Psoas muscle (tissue), 8 donors: ENCODE measurements at places on chromosomes 16 and 17. TPM values are rescaled to one million over a fixed set of nuclear protein-coding genes. Genes with fewer than 3 reads are reported as not detected.

- no peaks in the 10 kb centered on the region for H3K27me3 ChIP-seq
- peak; percentile 55 for DNase-seq
- H3K36me3 ChIP-seq, result peaks cover 3% of the 10 kb centered on the region
- no peak overlapping the region for H3K4me3 ChIP-seq
- H3K4me1 ChIP-seq, result peaks cover 41% of the 10 kb centered on the region
Observed at GRCh38 chr17:2704031-2704889, 7.3 kb downstream of the CLUH start.

B9D1 gene
- 6.3 TPM for total RNA-seq

CFAP97D1 gene
- not detected for total RNA-seq

- no peak overlapping the region for H3K27ac ChIP-seq
- no peak overlapping the region for H3K4me3 ChIP-seq
- peaks cover 37% of the 10 kb centered on the region for H3K4me1 ChIP-seq
Observed at GRCh38 chr17:82863383-82863940, 23.6 kb upstream of the ZNF750 start.

EXOC3L1 gene
- 0.91 TPM for total RNA-seq

GRCh38 chr17:5560361-5560988 is 23.8 kb downstream of the NLRP1 start:
- peaks cover 7% of the 10 kb centered on the region for H3K36me3 ChIP-seq
- H3K4me3 ChIP-seq, result no peak overlapping the region
- H3K4me1 ChIP-seq, result no peaks in the 10 kb centered on the region
- H3K27ac ChIP-seq, result no peak overlapping the region
- no peak for DNase-seq

TMC7 gene
- 0.60 TPM for total RNA-seq

- peaks cover 38% of the 10 kb centered on the region for H3K4me1 ChIP-seq
- no peak overlapping the region for H3K4me3 ChIP-seq
- no peaks in the 10 kb centered on the region for H3K27me3 ChIP-seq
- no peak for DNase-seq
- no peaks in the 10 kb centered on the region for H3K36me3 ChIP-seq
Observed at GRCh38 chr17:57518587-57519581, 226.2 kb downstream of the CCDC182 start.

DNA sequence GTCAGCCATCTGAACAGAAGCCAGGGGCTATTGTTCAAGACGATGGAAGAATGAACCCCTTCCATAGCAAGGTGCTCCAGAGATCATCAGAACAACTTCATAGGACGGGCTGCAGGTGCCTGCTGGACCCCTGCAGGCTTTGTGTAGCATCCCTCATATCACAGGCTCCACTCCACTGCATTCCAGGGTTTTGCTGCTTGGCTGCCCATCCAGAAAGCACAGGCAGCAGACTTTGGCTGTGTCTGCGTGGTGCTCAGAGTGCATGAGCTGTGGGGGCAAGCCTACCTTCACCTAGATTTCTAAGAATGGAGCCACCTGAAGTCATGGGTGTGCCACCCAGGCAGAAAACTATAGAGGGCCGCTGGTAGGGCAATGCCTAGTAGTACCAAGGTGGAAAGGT is 93.9 kb upstream of the NLRP1 start:
- no peak overlapping the region for H3K4me3 ChIP-seq
- DNase-seq, result no peak
- no peaks in the 10 kb centered on the region for H3K4me1 ChIP-seq

NTHL1 gene
- total RNA-seq, result 5.9 TPM

DNA sequence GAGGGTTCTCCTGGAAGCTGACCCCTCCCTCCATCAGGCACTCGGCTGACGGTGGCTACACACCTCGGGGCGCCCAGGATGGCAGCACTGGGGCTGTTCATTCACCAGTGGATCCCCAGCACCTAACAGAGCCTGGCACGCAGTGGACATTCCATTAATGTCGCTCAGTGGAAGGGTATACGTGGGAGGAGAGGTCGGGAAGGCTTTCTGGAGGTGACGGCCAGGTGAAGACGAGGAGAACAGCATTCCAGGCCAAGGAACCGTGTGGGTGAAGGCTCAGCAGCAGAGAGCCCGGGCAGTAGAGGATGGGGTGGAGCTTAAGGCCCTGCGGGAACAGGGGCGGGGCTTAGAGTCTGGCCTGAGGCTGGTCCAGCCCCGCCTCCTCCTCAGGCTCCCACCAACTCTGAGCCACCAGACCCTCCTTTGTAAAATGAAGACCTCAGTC is 2.5 kb upstream of the HS3ST6 start:
- no peaks in the 10 kb centered on the region for H3K36me3 ChIP-seq
- H3K27ac ChIP-seq, result no peak overlapping the region
- no peak overlapping the region for H3K4me3 ChIP-seq
- no peaks in the 10 kb centered on the region for H3K4me1 ChIP-seq

DNA sequence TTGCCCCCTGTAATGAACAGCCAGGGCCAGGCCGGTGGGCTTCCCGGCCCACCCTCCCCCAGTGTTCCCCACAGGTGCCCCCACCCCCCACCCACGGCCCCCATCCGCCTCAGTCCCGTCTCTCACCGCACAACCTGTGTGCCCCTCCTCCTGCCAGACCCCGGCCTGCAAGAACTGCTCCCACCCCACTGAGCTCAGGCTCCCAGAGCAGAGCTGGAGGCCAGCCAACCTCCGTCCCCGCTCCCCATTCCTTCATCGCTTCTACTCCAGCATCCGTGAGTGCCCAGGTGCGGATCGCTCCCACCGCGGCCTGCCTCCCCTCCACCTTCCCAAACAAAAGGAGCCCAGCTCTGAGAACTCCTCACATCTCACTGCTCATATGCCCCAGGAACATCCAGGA is 4.2 kb downstream of the MVD start:
- H3K4me1 ChIP-seq, result peaks cover 6% of the 10 kb centered on the region
- no peak for DNase-seq
- H3K27me3 ChIP-seq, result no peaks in the 10 kb centered on the region
- H3K4me3 ChIP-seq, result no peak overlapping the region

GRCh38 chr16:168424-168823 is 2.6 kb downstream of the HBM start:
- H3K36me3 ChIP-seq, result no peaks in the 10 kb centered on the region
- peaks cover 37% of the 10 kb centered on the region for H3K27me3 ChIP-seq
- no peak for DNase-seq
- H3K4me1 ChIP-seq, result peaks cover 11% of the 10 kb centered on the region
- no peak overlapping the region for H3K4me3 ChIP-seq

DNA sequence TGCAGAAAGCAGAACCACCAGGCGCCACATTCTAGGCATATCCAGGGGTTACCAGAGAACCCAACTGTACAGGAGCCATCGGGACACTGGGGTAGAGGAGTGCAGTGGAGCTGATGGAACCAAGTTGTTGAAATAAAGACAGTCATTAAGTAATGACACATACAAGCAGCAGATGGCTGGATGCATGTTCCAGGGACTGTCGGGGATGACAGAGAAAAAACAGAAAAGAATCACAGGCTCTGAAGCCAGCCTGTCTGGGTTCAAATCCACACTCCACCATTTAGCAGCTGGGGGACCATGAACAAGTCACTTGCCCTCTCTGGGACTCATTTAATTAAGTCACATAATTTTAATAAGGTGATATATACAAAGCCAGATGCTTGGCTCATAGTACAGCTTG is 117.1 kb downstream of the ZNF423 start:
- H3K27me3 ChIP-seq, result no peaks in the 10 kb centered on the region
- H3K27ac ChIP-seq, result no peak overlapping the region
- no peak overlapping the region for H3K4me3 ChIP-seq

GRCh38 chr17:4235372-4236279 is 28.2 kb downstream of the ANKFY1 start:
- peaks cover 59% of the 10 kb centered on the region for H3K4me1 ChIP-seq
- no peak for DNase-seq
- no peaks in the 10 kb centered on the region for H3K27me3 ChIP-seq
- H3K4me3 ChIP-seq, result peak overlapping the region; percentile 10
- H3K36me3 ChIP-seq, result peaks cover 40% of the 10 kb centered on the region

- peak; percentile 75 for DNase-seq
- H3K27ac ChIP-seq, result no peak overlapping the region
- peak overlapping the region; percentile 66 for H3K4me3 ChIP-seq
- no peaks in the 10 kb centered on the region for H3K36me3 ChIP-seq
Observed at GRCh38 chr17:81959362-81960129, 1.4 kb downstream of the NOTUM start.

MT1G gene
- 6.8 TPM for total RNA-seq

DNA sequence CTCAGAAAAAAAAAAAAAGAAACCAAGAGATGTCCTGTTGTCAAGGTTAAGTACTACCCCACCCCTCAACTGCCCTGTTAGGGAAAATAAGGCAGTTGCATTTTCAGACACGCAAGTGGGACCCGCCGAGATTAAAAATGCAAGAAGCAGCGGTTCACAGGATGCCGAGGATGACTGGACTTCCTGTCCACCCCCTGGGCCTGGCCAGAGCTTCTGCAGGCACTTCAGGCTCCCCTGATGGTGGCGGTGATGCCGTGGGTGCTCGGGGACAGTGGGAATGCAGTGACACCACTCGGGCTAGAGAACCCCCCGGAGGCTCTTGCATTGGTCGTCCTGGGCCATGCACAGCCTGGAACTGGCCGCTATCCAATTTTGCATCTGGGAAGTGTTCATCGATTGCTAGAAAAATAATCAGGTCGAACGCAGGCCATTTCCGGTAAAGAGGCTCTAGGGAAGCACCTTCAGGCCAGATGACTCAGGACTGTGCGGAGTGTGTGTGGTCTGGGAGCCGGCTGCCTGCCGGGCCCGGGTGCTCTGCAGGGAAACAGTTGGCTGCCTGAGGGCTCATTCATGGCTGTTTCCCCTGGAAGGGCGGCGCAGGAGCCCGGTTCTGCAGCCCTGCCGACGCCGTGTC is 13.4 kb upstream of the CRISPLD2 start:
- no peaks in the 10 kb centered on the region for H3K36me3 ChIP-seq
- H3K27me3 ChIP-seq, result no peaks in the 10 kb centered on the region
- H3K4me3 ChIP-seq, result no peak overlapping the region

ARRB2 gene
- 15.4 TPM for total RNA-seq

DNA sequence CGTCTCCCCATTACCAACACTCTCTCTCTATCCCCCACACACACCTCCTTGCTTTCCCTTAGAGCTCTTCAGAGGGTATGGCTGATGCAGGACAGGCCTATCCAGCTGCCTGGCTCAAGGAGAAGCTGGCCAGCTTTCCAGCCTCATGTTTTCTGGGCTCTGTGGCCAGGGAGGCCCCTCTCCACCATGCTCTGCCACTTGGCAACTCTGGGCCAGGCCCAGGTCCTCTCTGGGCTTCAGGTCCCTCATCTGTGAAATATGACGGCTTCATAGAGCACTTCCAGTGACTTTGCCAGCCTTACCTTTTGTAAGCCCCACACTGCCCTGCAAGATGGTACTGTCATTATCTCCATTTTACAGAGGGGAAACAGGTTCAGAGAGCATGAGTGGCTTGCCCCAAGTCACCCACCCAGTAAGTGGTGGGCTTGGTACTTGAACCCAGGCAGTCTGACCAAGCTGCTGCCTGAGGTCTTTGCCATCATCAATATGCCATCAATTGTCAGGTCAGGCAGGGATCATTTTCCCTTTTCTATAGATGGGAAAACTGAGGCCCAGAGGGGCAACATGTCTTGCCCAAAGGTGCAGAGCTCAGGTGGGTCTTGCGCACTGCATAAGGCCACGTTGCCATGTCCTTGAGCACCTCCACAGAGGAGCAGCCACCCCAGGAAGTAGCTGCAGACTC is 548 bp upstream of the ADGRG5 start:
- no peak for DNase-seq
- no peak overlapping the region for H3K4me3 ChIP-seq
- peaks cover 1% of the 10 kb centered on the region for H3K4me1 ChIP-seq
- no peaks in the 10 kb centered on the region for H3K27me3 ChIP-seq

UBALD2 gene
- total RNA-seq, result 414 TPM

- no peaks in the 10 kb centered on the region for H3K27me3 ChIP-seq
- peaks cover 4% of the 10 kb centered on the region for H3K4me1 ChIP-seq
- no peak for DNase-seq
- no peaks in the 10 kb centered on the region for H3K36me3 ChIP-seq
- no peak overlapping the region for H3K27ac ChIP-seq
Observed at GRCh38 chr16:65751622-65752521, 614.6 kb upstream of the CDH5 start.

- H3K36me3 ChIP-seq, result no peaks in the 10 kb centered on the region
- peak; percentile 55 for DNase-seq
- H3K4me3 ChIP-seq, result peak overlapping the region; percentile 66
- H3K4me1 ChIP-seq, result peaks cover 70% of the 10 kb centered on the region
- no peaks in the 10 kb centered on the region for H3K27me3 ChIP-seq
Observed at GRCh38 chr17:63985387-63986140, 12.6 kb upstream of the PRR29 start.

RASL10B gene
- total RNA-seq, result 6.8 TPM

DNA sequence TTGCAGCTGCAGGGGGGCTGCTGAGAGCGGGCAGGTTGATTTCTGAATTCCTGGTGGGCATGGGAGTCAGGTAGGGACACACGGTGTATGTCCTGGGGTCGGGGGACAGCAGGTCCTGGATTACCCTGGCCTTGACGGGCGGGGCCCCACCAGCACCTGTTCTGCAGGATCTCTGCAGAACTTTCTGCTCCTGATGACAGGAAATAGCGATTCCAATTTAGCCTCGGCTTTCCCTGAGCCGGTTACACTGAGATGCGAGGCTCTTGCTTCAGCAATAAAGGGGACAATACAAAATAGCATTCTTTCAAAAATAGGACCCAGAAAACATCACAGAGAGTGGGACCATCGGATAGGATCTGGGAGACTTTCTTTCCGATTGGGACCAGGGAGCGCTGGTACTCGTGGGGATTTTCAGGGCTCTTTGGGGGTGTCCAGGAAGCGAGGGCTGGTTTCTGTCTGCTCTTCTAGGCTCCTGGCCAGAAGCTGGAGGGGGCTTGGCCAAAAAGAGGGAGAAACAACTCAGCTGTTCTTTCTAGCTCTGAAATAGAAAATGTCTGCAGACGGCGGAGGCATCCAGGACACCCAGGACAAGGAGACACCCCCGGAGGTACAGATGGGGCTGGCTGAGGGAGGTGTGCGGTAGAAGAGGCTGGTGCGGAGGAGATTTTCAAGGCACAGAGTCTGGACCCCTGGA is 642 bp downstream of the ZNF205 start:
- H3K27me3 ChIP-seq, result no peaks in the 10 kb centered on the region
- H3K36me3 ChIP-seq, result no peaks in the 10 kb centered on the region
- peaks cover 15% of the 10 kb centered on the region for H3K4me1 ChIP-seq
- peak overlapping the region; percentile 71 for H3K4me3 ChIP-seq
- DNase-seq, result no peak

TMEM204 gene
- 9.2 TPM for total RNA-seq

GRCh38 chr17:68292689-68293040 is 1.4 kb downstream of the ARSG start:
- no peak for DNase-seq
- peak overlapping the region; percentile 90 for H3K27ac ChIP-seq
- H3K4me3 ChIP-seq, result peak overlapping the region; percentile 92
- H3K27me3 ChIP-seq, result no peaks in the 10 kb centered on the region
- peaks cover 28% of the 10 kb centered on the region for H3K4me1 ChIP-seq

GRCh38 chr16:67268136-67268579 is 11.2 kb upstream of the PLEKHG4 start:
- H3K27me3 ChIP-seq, result no peaks in the 10 kb centered on the region
- no peaks in the 10 kb centered on the region for H3K36me3 ChIP-seq
- DNase-seq, result peak; percentile 66
- no peaks in the 10 kb centered on the region for H3K4me1 ChIP-seq
- H3K4me3 ChIP-seq, result no peak overlapping the region
- no peak overlapping the region for H3K27ac ChIP-seq

GRCh38 chr17:19270347-19270703 is 33.2 kb downstream of the EPN2 start:
- no peak for DNase-seq
- no peak overlapping the region for H3K4me3 ChIP-seq
- no peaks in the 10 kb centered on the region for H3K36me3 ChIP-seq

- H3K4me3 ChIP-seq, result no peak overlapping the region
- no peak overlapping the region for H3K27ac ChIP-seq
- H3K36me3 ChIP-seq, result no peaks in the 10 kb centered on the region
- no peak for DNase-seq
- no peaks in the 10 kb centered on the region for H3K27me3 ChIP-seq
- no peaks in the 10 kb centered on the region for H3K4me1 ChIP-seq
Observed at GRCh38 chr16:25872369-25873070, 180.8 kb downstream of the HS3ST4 start.
